Cerebellum (tissue), 4 donors: ENCODE measurements at places on chromosomes 5 and 9. TPM values are rescaled to one million over a fixed set of nuclear protein-coding genes. Genes with fewer than 3 reads are reported as not detected.

The MZB1 gene
- total RNA-seq = 0.18 TPM

The SAPCD2 gene
- 4.7 TPM for total RNA-seq

The MLLT3 gene
- 63.4 TPM for total RNA-seq

The SPATA31A3 gene
- not detected for total RNA-seq

The ANKHD1 gene
- 152 TPM for total RNA-seq

The NUTM2F gene
- total RNA-seq = not detected

The NRG2 gene
- 5.1 TPM for total RNA-seq

The PROB1 gene
- 1.1 TPM for total RNA-seq

The IL9 gene
- not detected for total RNA-seq

The SKP2 gene
- 24.7 TPM for total RNA-seq

The GPR150 gene
- not detected for total RNA-seq
